ENCODE measurements at places on chromosomes 5 and 9. TPM values are rescaled to one million over a fixed set of nuclear protein-coding genes. Genes with fewer than 3 reads are reported as not detected.

FOXD1 gene
- 6.8 TPM for total RNA-seq

- H3K4me3 ChIP-seq: no peak overlapping the region
- H3K27ac ChIP-seq: no peak overlapping the region
- DNase-seq: no peak
- H3K4me1 ChIP-seq: no peaks in the 10 kb centered on the region
Measured at GRCh38 chr5:60024104-60024503, 130.6 kb upstream of the PDE4D start.

GRCh38 chr9:98118640-98119601 is at the start of gene TRIM14:
Gene TRIM14, minus strand, starts transcription at chr9:98119222. Its CDS starts 34 bp downstream, at chr9:98119188.
- H3K27ac ChIP-seq: peak within 1 kb of the TSS; percentile 16
- no peaks in the 10 kb centered on the region for H3K36me3 ChIP-seq
- no peaks in the 10 kb centered on the region for H3K4me1 ChIP-seq
- peak within 1 kb of the TSS; percentile 79 for H3K4me3 ChIP-seq

DNA sequence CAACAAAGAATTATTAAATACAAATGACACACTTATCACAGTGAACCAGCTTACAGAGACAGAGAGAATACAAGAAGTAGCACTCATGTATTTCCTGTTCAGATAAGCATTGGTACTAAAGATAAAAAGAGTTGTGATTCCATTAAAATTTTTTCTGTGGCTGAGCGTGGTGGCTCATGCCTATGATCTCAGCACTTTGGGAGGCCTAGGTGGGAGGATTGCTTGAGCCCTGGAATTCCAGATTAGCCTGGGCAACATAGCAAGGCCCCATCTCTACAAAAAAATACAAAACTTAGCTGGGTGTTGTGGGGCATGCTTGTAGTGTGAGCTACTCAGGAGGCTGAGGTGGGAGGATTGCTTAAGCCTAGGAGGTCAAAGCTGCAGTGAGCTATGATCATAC is 32.9 kb downstream of the FCHO2 start:
- no peak overlapping the region for H3K27ac ChIP-seq
- H3K4me1 ChIP-seq: no peaks in the 10 kb centered on the region
- H3K27me3 ChIP-seq: no peaks in the 10 kb centered on the region
- H3K4me3 ChIP-seq: no peak overlapping the region
- H3K36me3 ChIP-seq: peaks cover 15% of the 10 kb centered on the region
- no peak for DNase-seq
